T-helper 1 cell treated with Interleukin-12 subunit alpha and Interleukin-12 subunit beta and Interleukin-4 antibody, amounts not matched to agents 30 ng/mL and 1 ng/mL, for 36 hours (primary cell): ENCODE measurements at places on chromosomes 6 and 20. TPM values are rescaled to one million over a fixed set of nuclear protein-coding genes. Genes with fewer than 3 reads are reported as not detected.

Gene BTN1A1
- not detected in 2 replicates for total RNA-seq

Gene PDE10A
- total RNA-seq: not detected in 2 replicates

Gene SLC22A1
- 2.0 and 4.0 TPM in 2 replicates for total RNA-seq

Gene KCNK16
- total RNA-seq: not detected in 2 replicates

Gene SLC22A2
- total RNA-seq: not detected in 2 replicates

Gene EBF4
- 32.4 and 33.3 TPM in 2 replicates for total RNA-seq

Gene PAX1
- total RNA-seq: not detected in 2 replicates

Gene DNAH8
- total RNA-seq: 0.12 and 0.41 TPM in 2 replicates

Gene PDE7B
- total RNA-seq: 7.1 and 8.4 TPM in 2 replicates

Gene GABRR1
- total RNA-seq: not detected in 2 replicates

Gene CST4
- total RNA-seq: not detected in 2 replicates

Gene OPRM1
- total RNA-seq: not detected in 2 replicates

Gene APMAP
- total RNA-seq: 46.2 and 47.3 TPM in 2 replicates

Gene CASS4
- 10.2 and 11.5 TPM in 2 replicates for total RNA-seq

Gene BLOC1S5
- total RNA-seq: 15.7 and 16.6 TPM in 2 replicates

Gene BEND6
- not detected in 2 replicates for total RNA-seq

Gene RPL7L1
- total RNA-seq: 96.8 and 102 TPM in 2 replicates

Gene CRISP3
- not detected in 2 replicates for total RNA-seq

Gene FAM229B
- total RNA-seq: 1.1 and 2.3 TPM in 2 replicates

Gene RCAN2
- 6.4 and 6.6 TPM in 2 replicates for total RNA-seq

Gene SAMD10
- total RNA-seq: 44.0 and 45.4 TPM in 2 replicates

Gene PGC
- not detected in 2 replicates for total RNA-seq

Gene C6orf132
- 0.07 and 0.15 TPM in 2 replicates for total RNA-seq

Gene SLC17A1
- 0.15 TPM in 1 of 2 replicates, not detected in the other for total RNA-seq

Gene ZBTB46
- total RNA-seq: 0.54 and 0.61 TPM in 2 replicates

Gene MATN4
- 6.1 and 6.7 TPM in 2 replicates for total RNA-seq

Gene MRAP2
- 0.12 TPM in 1 of 2 replicates, not detected in the other for total RNA-seq

Gene C20orf141
- total RNA-seq: not detected in 2 replicates

Gene TMEM244
- not detected in 2 replicates for total RNA-seq

Gene IL17F
- total RNA-seq: 0.42 and 1.5 TPM in 2 replicates

Gene HLA-DMA
- 49.5 and 58.5 TPM in 2 replicates for total RNA-seq

Gene RTF2
- 131 and 132 TPM in 2 replicates for total RNA-seq

Gene PBX2
- 97.7 and 106 TPM in 2 replicates for total RNA-seq

Gene PCK1
- total RNA-seq: not detected in 2 replicates

Gene CSE1L
- 68.6 and 70.8 TPM in 2 replicates for total RNA-seq

Gene CTCFL
- not detected in 2 replicates for total RNA-seq

Gene STK38
- total RNA-seq: 78.5 and 79.2 TPM in 2 replicates

Gene NEU1
- total RNA-seq: 33.2 and 33.8 TPM in 2 replicates

Gene RAD21L1
- total RNA-seq: not detected in 2 replicates

Gene ZNF831
- 6.4 TPM in 2 replicates for total RNA-seq

Gene BEND3
- 4.0 and 4.6 TPM in 2 replicates for total RNA-seq

Gene HLA-DOB
- total RNA-seq: 7.3 and 8.1 TPM in 2 replicates

Gene PTCHD4
- total RNA-seq: not detected in 2 replicates

Gene PTCRA
- not detected in 2 replicates for total RNA-seq

Gene ULBP2
- 1.8 and 2.9 TPM in 2 replicates for total RNA-seq

Gene FILIP1
- total RNA-seq: not detected in 2 replicates

Gene PRR18
- not detected in 2 replicates for total RNA-seq

Gene BPIFB2
- not detected in 2 replicates for total RNA-seq

Gene HCRTR2
- not detected in 2 replicates for total RNA-seq

Gene GGTLC1
- total RNA-seq: not detected in 2 replicates

Gene KHDC1L
- total RNA-seq: not detected in 2 replicates

Gene BFSP1
- total RNA-seq: 3.3 TPM in 2 replicates

Gene KIF13A
- total RNA-seq: 0.27 TPM in 1 of 2 replicates, not detected in the other

Gene SLCO4A1
- 41.0 and 41.6 TPM in 2 replicates for total RNA-seq

Gene WFDC10B
- not detected in 2 replicates for total RNA-seq

Gene UNC5CL
- total RNA-seq: 1.7 and 2.1 TPM in 2 replicates

Gene SLPI
- total RNA-seq: 0.64 and 0.88 TPM in 2 replicates

Gene RALGAPA2
- 27.4 and 28.6 TPM in 2 replicates for total RNA-seq
